ENCODE measurements at places on chromosomes 2 and 18.

- DNase-seq = no peak
These were observed 61.3 kb upstream of the RNU4ATAC start for GRCh38 chr2:121469356-121469755.

DNA sequence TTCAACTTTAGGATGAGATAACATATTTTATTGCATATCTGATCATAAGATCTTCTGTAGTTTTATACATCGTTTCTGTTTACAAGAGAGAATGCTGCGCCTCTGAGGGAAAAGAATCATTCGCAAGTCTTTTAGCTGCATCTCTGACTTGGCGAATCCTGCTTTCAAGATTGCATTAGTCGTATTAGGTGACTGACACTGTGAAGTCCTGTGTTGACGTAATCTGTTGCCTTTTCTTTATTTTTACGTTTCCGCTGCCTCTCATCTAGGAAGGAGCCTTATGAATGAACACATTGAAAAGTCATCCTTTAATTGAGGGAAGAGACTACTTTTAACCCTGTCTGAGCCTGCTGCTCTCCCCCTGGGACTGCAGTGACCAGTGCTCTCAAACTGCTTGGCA lies 101.5 kb downstream of the LDLRAD4 start:
- no peak for DNase-seq

- no peak for DNase-seq
These were observed 7.3 kb downstream of the GATA6 start for GRCh38 chr18:22176420-22177326.

DNA sequence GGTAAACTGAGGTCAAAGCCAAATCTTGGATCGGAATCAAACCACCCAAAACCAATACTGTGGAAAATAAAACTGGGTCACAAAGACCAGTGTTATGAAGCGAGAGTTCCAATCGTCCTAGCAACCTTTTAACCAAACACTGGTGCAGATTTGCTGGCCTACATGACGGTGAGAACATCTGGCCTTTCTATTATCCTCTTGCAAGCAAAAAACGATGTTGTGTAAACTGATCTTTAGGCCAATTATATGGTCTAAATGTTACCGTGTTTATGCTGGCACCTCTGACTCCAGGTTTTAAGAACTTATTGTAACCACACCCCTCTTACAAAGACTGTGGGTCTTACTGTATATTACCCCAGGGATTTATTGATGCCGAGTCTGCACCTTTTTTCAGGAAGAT lies 145.9 kb downstream of the GFPT1 start:
- DNase-seq = no peak

DNA sequence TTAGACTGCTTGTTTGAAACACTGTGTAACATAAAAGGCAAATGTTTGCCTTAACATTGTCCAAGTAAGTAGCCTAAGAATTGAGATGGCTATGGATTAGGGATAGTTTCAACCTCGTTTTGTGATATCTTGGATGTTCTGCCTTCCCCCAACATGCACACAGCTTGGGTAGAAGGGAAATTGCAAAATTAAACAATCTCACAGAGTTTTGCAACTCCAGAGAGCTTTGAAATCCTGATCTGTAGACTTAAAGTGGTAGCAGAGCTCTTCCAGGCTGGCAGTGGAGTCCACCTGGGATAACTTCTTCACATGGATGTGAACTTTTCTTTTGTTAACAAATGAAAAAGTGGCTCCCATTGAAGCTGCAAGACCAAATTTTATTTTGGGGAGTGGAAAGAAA lies 59.6 kb downstream of the CHRNA1 start:
- no peak for DNase-seq

GRCh38 chr2:104769096-104769495 lies 84.8 kb upstream of the POU3F3 start:
- DNase-seq = no peak

GRCh38 chr2:7748717-7749415 lies 831.7 kb downstream of the RNF144A start:
- DNase-seq = peak; percentile 93
